Non-pigmented ciliary epithelial cell (primary cell): ENCODE measurements at places on chromosomes 13 and 19.

DNA sequence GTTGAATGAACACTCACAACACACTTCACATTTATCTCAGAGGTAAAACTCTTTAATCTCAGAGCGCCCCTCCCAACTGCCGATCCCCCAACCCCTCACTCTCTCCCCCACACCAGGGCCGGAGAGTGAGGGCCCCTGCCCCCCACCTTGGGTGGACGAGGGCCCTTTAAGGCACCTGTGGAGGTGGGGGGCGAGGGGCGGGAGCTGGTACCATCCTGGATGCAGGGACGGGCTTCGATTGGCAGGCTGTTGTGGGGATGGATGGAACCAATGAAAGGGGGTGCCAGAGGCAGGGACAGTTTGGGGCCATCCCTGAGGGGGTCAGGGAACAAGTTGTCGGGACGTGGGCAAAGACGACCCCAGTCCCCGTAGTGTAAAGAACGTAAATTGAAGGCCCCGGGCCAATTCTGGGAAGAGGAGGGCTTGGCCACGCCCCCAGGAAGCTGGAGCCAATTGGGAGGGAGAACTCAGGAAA, 1.7 kb upstream of the PNKP start:
- DNase-seq = no peak

DNA sequence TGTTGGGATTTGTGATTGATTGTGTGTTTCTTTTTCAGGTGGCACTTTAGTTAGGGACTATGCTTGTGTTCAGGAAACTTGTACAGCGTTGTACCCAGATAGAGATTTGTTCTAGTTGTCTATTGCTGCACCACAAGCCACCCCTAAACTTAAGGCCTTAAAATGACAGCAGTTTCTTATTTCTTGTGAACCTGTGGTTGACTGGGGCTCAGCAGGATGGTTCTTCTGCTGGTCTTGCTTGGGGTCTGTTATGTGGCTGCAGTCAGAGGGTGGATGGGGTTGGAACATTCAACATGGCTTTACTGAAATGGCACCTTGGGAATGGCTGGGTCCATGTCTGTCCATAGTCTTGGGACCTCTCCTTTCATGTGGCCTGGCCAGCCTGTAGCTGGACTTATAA, 28.3 kb downstream of the SIPA1L3 start:
- no peak for DNase-seq

DNA sequence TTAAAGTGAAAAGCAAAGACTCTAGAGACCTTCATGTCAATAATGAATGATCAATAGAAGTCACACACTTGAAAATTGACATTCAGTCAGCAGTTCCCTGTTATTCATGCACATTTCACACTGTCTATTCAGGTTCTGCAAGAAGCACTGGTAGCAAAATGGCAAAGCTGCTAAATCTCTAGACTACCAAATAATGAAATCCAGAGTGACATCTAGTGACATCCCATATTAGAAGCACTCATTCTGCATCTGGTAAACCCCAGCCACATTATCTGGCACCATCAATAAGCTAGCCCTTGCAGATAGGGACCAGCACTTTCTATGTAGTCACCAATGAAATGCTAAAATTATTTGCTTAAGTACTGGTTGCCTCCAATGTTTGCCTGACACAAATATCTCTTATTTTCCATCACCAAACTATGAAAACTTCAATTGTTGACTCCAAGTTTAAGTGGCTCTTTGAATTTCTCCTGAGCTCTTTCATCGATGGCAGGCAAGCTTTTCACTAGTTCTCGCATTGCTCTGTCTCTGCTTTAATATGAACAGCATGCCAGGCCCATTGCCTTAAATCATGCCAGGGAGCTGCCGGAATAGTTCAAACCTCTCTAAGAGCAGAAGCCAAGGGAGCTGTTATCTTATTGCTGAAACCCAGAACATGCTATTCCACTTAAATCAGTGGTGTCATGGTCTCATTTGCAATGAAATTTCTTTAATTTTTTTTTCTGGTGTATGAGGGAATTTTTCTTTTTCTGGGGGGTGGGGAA, 409.9 kb downstream of the MZT1 start:
- DNase-seq = no peak

GRCh38 chr13:114128624-114129522, 3.5 kb downstream of the RASA3 start:
- DNase-seq = no peak

- no peak for DNase-seq
These were observed 58.7 kb upstream of the NBEA start for GRCh38 chr13:34883396-34883795.

- DNase-seq = no peak
These were observed 44.6 kb upstream of the GPR183 start for GRCh38 chr13:99351772-99352171.

- no peak for DNase-seq
These were observed 3.0 kb downstream of the KLF12 start for GRCh38 chr13:74131227-74131626.

DNA sequence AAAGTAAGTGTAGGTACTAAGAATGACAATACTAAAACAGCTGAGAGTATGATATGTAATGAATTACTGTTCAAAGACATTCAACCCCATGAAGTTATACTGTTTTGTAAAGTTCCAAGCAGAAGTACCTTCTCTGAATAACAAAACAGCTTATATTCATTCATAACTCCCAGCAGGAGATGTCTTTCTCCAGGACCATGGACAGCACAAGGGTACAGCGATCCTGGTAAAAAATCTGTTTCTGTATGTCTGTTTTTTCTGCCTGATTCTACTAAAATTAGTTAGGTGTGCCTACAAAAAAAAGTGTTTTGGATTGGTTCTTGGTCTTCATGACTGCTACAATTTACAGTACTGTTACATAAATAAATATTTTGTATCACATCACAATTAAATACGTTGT, 172.5 kb upstream of the SLITRK5 start:
- DNase-seq = peak; percentile 2

GRCh38 chr13:85412448-85412847, 386.8 kb downstream of the SLITRK6 start:
- DNase-seq = no peak

- no peak for DNase-seq
These were observed 10.1 kb downstream of the AP2S1 start for GRCh38 chr19:46840498-46840942.

GRCh38 chr19:54662730-54663129, at the start of gene LILRB4:
Gene LILRB4 (plus strand): TSS chr19:54662985. CDS start chr19:54663034, 49 bp downstream.
- DNase-seq = no peak

GRCh38 chr19:28966737-28967399, 246.1 kb downstream of the UQCRFS1 start:
- DNase-seq = no peak
